ENCODE measurements at places on chromosomes 13 and 19.

DNA sequence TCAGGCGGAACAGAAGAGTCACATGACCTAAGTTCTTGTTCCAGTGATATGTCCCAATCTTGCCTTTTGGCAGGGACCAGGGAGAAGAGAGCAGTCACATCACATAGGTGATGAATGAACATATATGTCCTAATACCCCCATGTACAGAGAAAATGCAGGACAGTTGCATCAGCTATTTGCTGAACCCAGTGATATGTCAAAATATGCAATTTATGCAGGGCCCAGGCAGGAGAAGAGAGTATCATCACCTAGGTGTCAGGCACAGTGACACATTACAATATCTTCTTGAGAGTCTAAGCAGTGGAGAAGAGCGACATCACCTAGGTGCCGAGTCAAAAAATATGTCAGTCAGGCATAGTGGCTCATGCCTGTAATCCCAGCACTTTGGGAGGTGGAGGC lies 139.9 kb downstream of the ZNF675 start:
- DNase-seq, result no peak

- no peak for DNase-seq
Observed at GRCh38 chr13:60169239-60170031, 5.7 kb upstream of the DIAPH3 start.

DNA sequence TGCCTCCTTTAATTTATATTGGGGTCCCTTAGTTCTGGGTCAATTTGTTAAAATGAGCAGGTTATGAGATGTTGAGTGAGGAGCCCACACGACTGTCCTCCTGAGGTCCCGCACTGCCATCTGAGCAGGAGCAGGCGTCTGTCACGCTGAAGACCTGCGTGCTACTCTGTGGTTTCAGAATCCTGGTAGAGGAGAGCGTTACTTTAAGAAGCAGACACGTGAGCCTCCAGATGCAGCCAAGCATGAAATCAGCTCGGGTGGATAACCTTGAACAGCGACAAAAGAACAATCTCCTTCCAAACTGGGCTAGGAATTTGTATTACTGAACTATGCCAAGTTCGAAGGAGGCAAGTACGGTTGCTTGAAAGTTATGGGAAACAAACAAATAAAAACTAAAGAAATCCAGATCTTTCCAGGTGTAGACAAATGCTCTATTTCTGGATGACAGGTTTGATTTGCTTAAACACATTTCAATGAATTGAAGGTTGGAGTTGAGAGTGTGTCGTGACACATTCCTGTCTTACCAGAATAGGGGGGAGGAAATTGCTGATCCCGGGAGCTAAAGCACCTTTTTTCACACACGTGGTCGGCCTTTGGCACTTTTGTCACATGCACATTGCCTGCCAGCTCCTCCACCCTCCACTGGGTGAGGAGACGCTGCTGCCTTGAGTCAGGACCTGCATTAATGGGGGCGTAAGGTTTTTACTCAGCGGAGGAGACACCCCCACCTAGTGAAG lies 945.5 kb upstream of the SLC10A2 start:
- no peak for DNase-seq

DNA sequence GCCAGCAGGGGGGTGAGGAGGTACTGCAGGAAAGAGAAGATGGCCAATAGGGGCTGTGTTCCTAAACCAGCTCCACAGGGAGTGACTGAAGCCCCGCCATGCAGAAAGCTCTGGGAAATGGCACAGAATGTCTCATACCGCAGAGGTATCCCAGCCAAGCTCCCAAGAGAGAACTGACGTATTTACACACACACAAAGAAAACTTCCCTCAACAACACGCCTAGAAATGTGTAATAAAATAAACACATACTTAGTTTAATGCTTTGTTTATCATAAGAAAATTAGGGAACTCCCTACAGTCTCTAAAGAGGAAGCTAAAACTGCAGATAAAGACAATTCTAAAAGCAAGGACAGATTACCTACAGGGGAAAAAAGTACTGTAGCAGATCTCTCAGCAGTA lies 40.0 kb downstream of the ESD start:
- DNase-seq, result no peak

- DNase-seq, result no peak
Observed at GRCh38 chr19:18710186-18710585, 26.7 kb downstream of the CRTC1 start.

GRCh38 chr13:73828811-73829210 lies 305.4 kb downstream of the KLF12 start:
- DNase-seq, result no peak

DNA sequence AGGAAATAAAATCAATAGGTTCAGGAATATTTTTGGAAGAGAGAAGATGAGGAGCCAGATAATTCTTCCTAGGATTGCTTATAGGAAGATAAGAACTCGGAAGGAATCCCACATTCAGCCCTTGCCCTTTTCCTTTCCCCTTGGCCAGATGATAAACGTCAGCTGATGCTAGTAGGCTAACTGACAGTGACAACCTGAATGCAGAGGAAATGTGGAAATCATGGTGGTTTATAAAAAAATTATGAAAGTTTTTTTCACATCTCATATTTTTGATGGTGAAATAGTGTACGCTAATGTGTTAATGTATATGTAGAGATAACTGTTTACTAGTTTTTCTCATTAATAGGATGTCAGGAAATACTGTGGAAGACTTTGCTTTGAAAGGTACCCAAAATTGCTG lies 56.9 kb downstream of the EDNRB start:
- no peak for DNase-seq

DNA sequence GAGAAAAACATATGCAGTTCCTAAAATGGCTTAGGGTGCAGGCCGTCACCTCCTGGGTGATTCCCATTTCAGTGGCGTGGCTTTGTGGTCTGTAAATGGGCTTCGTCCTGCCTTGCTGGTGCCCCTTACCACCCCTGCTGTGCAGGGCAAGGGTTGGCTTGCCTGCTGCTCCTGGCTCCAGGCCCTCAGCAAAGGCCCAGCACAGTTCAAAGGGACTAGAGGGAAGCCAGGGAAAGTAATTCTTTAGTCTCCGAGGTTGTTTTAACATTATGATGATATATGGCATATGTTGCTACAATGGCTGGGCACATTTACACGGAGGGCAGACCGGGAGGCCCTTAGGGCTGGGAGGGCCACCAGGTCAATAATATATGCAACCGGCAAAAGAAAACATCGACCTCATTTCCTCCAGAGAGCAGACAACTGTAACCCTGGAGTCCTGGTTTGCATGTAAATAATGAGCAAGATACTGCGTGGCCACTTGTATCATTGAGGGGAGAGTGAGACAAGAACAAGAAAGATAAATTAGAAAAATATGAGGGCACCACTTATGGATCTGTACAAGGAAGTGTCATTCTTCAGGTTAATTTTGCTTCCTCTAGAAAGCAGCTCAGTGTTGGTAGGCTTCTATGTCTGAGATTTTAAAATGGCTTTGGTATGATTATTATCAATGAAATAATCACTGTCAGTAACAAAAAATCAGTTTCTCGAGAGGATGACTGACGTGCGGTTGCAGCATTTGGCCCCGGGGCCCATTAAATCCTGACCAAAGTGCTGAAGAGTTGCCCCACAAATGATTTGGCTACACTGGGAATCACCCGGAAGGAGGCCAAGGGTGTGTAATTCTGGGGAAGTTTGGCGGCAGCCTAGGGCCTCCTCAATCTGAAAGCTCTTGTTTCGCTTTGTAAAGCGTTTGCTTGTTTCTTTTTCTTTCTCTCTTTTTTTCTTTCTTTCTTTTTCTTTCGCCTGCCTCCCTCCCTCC lies 32.8 kb upstream of the URI1 start:
- DNase-seq, result no peak

DNA sequence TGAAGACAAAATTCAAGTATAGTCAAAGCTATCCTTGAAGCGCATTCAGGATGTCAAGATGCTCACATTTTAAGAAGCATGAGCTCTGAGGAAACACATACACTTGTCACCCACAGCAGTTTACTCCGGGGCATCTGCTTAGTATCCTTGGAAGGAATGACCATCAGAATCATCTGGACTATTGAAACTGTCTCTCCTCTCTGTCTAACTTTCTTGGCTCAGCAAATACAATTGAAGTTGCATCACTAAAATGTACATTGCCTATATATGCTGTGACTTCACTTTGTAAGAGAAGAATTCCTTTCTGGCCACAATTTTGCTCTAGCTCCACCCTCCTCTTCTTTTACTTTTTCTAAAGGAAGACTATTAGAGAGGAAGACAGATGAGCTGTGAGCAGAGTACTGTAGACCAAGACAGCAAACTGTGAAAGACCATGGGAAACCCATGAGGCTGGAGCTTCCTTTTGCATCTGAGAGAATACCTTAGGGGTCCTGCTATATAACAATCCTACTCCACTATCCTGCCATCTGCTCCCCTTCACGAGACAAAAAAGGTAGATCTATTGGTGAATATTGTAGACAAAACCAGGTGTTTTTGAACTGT lies 906.3 kb downstream of the PCDH9 start:
- no peak for DNase-seq

Measured in activated T-helper 1 cell treated with Interleukin-2 at 50 U/mL for 16 hours (primary cell).